ENCODE measurements at places on chromosomes 1 and 21. TPM values are rescaled to one million over a fixed set of nuclear protein-coding genes. Genes with fewer than 3 reads are reported as not detected.

BTBD19 gene
- 17.2 TPM for total RNA-seq

C4BPA gene
- total RNA-seq, result not detected

PDPN gene
- total RNA-seq, result not detected

ARHGEF10L gene
- total RNA-seq, result not detected

SSR2 gene
- 197 TPM for total RNA-seq

VSIG8 gene
- total RNA-seq, result 0.11 TPM

PTPN7 gene
- 221 TPM for total RNA-seq

LRIF1 gene
- 15.1 TPM for total RNA-seq

SPATA46 gene
- total RNA-seq, result not detected

TSPAN1 gene
- not detected for total RNA-seq

CHIA gene
- total RNA-seq, result not detected

GRCh38 chr1:114956570-114956969 lies 73.1 kb upstream of the TSHB start:
- no peak for DNase-seq
- no peak overlapping the region for H3K27ac ChIP-seq
- no peaks in the 10 kb centered on the region for H3K36me3 ChIP-seq
- peaks cover 27% of the 10 kb centered on the region for H3K27me3 ChIP-seq

- H3K4me1 ChIP-seq, result peaks cover 49% of the 10 kb centered on the region
- no peaks in the 10 kb centered on the region for H3K36me3 ChIP-seq
- no peak for DNase-seq
- H3K4me3 ChIP-seq, result no peak overlapping the region
- no peak overlapping the region for H3K27ac ChIP-seq
These were observed 29.6 kb upstream of the RGS1 start for GRCh38 chr1:192545896-192546521.

GRCh38 chr1:204042516-204042915 lies 30.4 kb upstream of the SOX13 start:
- H3K4me1 ChIP-seq, result no peaks in the 10 kb centered on the region
- DNase-seq, result no peak
- no peak overlapping the region for H3K4me3 ChIP-seq
- H3K27me3 ChIP-seq, result no peaks in the 10 kb centered on the region
- H3K36me3 ChIP-seq, result no peaks in the 10 kb centered on the region

DNA sequence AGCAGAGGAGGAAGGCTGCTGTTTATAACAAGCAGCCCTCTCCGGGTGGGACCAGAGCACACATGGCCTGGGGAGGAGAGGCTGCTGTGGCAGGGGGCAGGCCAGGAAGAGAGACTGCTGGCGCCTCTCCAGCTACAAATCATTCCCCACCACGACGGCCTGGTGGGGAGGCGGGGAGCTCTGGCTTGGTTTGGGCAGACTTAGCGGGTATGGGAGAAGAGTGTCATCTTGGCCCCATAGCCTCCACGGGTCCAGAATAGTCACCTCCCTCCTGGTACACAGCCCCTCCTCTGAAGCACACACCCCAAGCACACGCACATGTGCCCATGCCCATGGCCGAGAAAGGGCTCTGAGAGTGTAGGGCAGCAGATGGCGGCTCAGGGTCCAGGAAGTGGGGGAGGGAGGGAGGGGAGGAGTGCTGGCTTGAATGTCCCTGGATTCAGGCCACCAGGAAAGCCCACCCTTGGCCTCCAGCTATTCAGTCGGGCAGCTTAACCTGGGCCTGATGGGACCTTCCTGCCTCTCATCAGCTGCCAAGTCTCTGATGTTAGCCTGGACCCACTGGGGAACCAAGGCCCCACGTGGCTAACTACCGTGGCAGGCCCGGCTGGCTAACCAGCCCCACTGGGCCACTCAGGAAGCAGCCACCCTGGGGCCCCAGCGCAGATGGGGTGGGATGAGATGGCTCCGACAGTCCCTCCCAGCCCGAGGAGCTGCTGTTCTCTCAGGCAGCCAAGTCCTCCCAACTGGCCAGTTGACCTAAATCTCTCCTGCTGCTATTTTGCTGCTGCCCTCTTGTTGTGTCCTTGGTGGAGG lies 10.9 kb downstream of the LRP8 start:
- no peaks in the 10 kb centered on the region for H3K27me3 ChIP-seq
- no peak for DNase-seq
- H3K4me3 ChIP-seq, result no peak overlapping the region
- peaks cover 28% of the 10 kb centered on the region for H3K36me3 ChIP-seq

DNA sequence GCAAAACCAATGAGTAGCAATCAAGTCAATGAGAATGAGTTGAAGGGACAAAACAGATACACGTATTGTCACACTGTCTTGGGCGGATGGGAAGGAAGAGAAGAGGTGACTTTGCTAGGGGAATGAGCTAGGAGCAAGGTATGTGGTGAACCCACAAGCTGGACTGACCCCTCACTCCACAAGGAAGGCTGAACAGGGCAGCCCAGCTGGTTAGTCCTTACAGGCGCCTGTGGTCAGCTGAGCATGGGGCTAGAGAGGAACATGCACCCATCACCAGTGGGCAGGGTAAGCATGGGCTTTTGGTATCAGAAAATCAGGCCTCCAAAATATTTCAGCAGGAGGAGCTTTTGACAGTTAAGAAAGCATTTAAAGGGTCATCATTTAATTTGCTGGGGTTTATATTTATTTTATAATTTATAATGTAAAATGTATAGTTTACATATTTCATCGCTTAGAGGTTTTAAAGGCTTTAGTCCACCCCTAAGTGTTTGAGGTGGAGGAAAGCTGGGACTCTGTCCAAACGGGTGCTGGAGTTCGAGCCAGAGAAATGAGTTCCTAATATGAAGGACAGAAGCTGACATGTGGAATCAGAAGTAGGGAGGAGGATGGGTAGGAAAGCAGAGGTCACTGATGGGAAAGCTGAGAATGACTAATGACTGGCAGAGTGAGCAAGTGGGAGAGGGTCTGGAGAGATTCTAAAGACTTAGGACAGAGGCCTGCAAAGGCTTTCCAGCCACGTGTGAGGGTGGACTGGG lies 22.0 kb upstream of the ACBD6 start:
- DNase-seq, result no peak
- no peaks in the 10 kb centered on the region for H3K36me3 ChIP-seq
- H3K4me3 ChIP-seq, result no peak overlapping the region
- H3K27me3 ChIP-seq, result peaks cover 4% of the 10 kb centered on the region
- no peak overlapping the region for H3K27ac ChIP-seq

GRCh38 chr21:37393786-37394185 lies 27.2 kb downstream of the DYRK1A start:
- no peak for DNase-seq
- H3K36me3 ChIP-seq, result peaks cover 15% of the 10 kb centered on the region
- H3K27me3 ChIP-seq, result no peaks in the 10 kb centered on the region
- H3K4me1 ChIP-seq, result peaks cover 86% of the 10 kb centered on the region
- no peak overlapping the region for H3K27ac ChIP-seq

GRCh38 chr1:204703826-204704612 lies 18.5 kb upstream of the LRRN2 start:
- no peaks in the 10 kb centered on the region for H3K36me3 ChIP-seq
- no peak overlapping the region for H3K4me3 ChIP-seq
- no peaks in the 10 kb centered on the region for H3K27me3 ChIP-seq
- peaks cover 22% of the 10 kb centered on the region for H3K4me1 ChIP-seq

DNA sequence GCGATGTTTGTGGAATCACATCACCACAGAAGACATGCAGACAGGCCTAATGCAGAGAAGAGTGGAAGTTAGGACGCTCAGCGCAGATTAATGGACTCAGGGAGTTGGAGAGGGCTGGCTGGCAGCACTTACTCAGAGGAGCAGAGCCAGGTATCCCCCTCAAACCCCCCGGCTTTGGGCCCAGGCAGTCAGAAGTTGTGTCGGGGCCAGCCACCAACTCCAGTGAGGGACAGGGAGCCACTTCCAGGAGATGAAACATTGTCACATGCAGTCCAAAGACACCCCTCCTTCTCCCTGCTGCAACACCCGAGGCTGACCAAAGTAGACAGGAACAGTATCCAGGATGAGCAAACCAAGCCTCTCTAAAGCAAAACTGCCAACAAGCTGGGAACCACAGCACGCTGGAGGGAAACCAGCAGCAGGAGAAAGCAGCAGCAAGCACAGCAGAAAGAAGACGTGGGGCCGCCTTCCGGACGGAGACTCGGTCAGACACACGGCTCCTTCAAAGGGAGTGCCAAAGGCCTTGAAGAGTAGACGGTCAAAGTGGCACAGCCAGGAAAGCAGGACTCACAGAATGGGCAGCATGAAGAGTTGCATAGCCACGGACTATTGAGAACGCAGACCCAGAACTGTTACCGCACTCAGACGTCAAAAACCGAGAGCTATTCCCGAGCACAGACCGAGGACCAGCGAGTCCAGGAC lies 149.3 kb downstream of the PCBP3 start:
- H3K27ac ChIP-seq, result no peak overlapping the region
- H3K4me1 ChIP-seq, result peaks cover 7% of the 10 kb centered on the region
- DNase-seq, result no peak
- no peaks in the 10 kb centered on the region for H3K36me3 ChIP-seq
- H3K27me3 ChIP-seq, result no peaks in the 10 kb centered on the region

- peaks cover 1% of the 10 kb centered on the region for H3K36me3 ChIP-seq
- peak overlapping the region; percentile 16 for H3K4me3 ChIP-seq
- no peaks in the 10 kb centered on the region for H3K27me3 ChIP-seq
- peaks cover 56% of the 10 kb centered on the region for H3K4me1 ChIP-seq
- peak overlapping the region; percentile 83 for H3K27ac ChIP-seq
- DNase-seq, result no peak
These were observed 866.3 kb upstream of the B3GALT2 start for GRCh38 chr1:194052514-194053338.

- no peak for DNase-seq
- no peak overlapping the region for H3K27ac ChIP-seq
- no peaks in the 10 kb centered on the region for H3K27me3 ChIP-seq
- peaks cover 13% of the 10 kb centered on the region for H3K36me3 ChIP-seq
- no peaks in the 10 kb centered on the region for H3K4me1 ChIP-seq
- H3K4me3 ChIP-seq, result no peak overlapping the region
These were observed 45.8 kb downstream of the SLC25A24 start for GRCh38 chr1:108154314-108154713.

- no peak overlapping the region for H3K27ac ChIP-seq
- peaks cover 4% of the 10 kb centered on the region for H3K27me3 ChIP-seq
- no peak for DNase-seq
These were observed 34.4 kb upstream of the MAB21L3 start for GRCh38 chr1:116076831-116077230.

GRCh38 chr1:226496453-226497015 lies 52.0 kb upstream of the STUM start:
- no peaks in the 10 kb centered on the region for H3K4me1 ChIP-seq
- H3K27ac ChIP-seq, result no peak overlapping the region
- no peaks in the 10 kb centered on the region for H3K27me3 ChIP-seq
- DNase-seq, result no peak

- no peak for DNase-seq
- H3K36me3 ChIP-seq, result no peaks in the 10 kb centered on the region
- H3K27me3 ChIP-seq, result peaks cover 3% of the 10 kb centered on the region
- no peaks in the 10 kb centered on the region for H3K4me1 ChIP-seq
- no peak overlapping the region for H3K4me3 ChIP-seq
These were observed 56.6 kb upstream of the C1orf21 start for GRCh38 chr1:184329962-184330868.

DNA sequence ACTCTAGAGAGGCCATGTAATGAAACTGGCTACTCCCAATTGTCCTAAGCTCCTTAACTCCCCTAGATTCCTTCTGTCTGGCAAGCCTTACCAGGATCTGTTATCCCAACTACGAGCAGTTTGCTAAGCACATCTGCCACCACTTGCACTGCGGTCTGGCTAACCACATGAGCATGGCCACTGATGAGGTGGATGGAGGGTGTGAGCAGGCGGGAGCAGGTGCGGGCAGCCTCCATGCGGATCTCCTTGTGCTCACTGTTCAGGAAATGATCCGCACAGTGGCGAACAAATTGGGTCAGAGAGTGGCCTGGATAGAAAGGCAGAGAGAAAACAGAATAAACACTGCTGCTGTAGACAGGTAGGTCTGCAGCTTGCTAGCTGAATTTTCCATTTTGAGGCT lies 24.0 kb downstream of the MTOR start:
- H3K36me3 ChIP-seq, result peaks cover 42% of the 10 kb centered on the region
- H3K27ac ChIP-seq, result no peak overlapping the region
- no peak overlapping the region for H3K4me3 ChIP-seq

DNA sequence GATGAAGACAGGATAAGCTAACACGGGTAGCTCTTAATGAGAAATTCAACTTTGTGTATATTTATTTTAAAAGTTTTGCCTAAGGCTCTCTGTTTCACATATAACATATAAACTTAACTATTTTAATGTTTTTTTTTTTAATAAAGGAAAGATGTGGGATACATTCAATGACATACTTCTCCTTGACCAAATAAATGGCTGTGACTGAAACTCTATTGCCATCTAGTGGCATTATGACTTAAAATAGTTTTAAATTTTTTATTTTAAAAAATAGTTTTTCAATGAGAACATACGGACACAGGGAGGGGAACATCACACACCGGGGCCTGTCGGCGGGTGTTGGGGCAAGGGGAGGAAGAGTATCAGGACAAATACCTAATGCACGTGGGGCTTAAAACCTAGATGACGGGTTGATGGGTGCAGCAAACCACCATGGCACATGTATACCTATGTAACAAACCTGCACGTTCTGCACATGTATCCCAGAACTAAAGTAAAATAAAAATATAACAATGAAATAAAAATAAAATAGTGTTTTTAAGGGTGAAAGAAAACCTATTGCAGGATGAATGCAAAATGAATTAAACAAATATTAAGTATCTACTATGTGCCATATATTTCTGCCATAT lies 83.4 kb downstream of the LYST start:
- H3K27me3 ChIP-seq, result no peaks in the 10 kb centered on the region
- no peak overlapping the region for H3K4me3 ChIP-seq
- H3K4me1 ChIP-seq, result no peaks in the 10 kb centered on the region
- no peak overlapping the region for H3K27ac ChIP-seq
- H3K36me3 ChIP-seq, result peaks cover 20% of the 10 kb centered on the region
- no peak for DNase-seq

DNA sequence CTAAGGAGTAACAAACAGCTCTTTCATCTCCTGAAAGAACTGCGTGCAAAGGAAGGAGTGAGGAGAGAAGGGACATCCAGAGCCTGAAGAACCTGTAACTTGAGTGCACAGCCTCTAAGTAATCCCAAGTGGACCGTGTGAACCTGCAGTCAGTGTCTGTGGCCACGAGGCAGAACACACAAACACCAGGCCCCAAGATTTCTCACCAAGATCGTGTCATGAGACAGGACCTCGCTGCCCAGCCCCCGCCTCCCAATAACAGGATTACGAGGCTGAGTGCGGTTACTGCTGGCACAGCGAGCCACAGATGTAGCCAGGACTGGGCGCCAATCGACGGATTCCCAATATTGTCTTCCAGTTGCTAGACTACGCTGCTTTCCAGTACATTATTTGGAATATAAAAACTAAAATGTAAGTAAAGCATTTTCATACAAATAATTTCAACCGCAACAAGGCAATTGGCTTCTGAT lies 101.3 kb upstream of the SLC25A33 start:
- H3K4me1 ChIP-seq, result no peaks in the 10 kb centered on the region
- no peak overlapping the region for H3K4me3 ChIP-seq
- no peak overlapping the region for H3K27ac ChIP-seq
- no peak for DNase-seq
